ENCODE measurements at places on chromosomes 12 and 14.

DNA sequence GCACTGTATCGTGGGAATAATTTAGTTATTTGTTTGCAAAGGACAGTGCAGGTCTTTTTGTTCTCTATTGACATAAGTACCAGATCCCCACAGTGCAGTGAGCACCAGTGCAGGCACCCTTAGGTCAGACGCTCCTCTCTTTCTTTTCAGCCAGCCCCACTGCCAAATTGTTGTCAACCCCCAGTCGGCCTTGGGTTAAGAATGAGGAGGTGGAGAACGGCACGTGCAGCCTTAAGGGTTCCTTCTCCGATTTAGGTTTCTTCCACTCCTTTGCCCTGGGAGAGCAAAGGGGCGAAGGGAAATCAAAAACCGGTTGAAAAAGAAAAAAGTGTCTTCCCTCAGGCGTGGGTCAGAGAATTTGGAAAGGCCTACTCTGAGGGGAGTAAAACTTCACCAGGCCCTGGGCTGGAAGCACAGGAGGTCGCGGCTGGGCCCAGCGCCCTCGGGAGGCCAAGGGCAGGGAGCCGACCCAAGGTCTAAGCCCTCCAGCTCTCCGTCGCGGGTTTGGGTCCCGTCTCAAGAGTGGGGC lies 4.3 kb downstream of the PAX9 start:
- no peak for DNase-seq

DNA sequence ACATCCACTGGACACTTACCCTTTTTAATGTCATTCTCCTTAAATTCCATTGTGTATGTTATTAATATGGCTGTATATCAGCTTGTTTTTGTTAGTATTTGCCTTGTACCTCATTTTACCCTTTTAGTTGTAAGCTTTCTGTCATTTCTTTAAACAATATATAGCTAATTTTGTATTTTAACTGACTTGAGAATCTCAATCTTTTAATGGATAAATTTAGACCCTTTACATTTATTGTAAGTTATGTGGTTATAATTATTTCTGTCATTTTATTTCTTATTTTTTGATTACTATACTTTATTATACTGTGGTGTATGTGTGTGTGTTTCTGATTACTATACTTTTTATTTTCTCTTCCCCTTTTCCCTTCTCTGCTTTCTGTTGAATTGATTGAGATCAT lies 159.0 kb upstream of the LHX5 start:
- DNase-seq, result no peak

- no peak for DNase-seq
Observed at GRCh38 chr14:54267172-54267571, 129.6 kb upstream of the CDKN3 start.

GRCh38 chr14:69696204-69696527 lies 70.8 kb upstream of the SRSF5 start:
- DNase-seq, result no peak

- no peak for DNase-seq
Observed at GRCh38 chr14:94346841-94347240, 23.7 kb upstream of the SERPINA6 start.

- no peak for DNase-seq
Observed at GRCh38 chr14:75773046-75773445, 112.0 kb downstream of the TTLL5 start.

GRCh38 chr12:29212682-29213403 lies 63.8 kb downstream of the FAR2 start:
- DNase-seq, result no peak

DNA sequence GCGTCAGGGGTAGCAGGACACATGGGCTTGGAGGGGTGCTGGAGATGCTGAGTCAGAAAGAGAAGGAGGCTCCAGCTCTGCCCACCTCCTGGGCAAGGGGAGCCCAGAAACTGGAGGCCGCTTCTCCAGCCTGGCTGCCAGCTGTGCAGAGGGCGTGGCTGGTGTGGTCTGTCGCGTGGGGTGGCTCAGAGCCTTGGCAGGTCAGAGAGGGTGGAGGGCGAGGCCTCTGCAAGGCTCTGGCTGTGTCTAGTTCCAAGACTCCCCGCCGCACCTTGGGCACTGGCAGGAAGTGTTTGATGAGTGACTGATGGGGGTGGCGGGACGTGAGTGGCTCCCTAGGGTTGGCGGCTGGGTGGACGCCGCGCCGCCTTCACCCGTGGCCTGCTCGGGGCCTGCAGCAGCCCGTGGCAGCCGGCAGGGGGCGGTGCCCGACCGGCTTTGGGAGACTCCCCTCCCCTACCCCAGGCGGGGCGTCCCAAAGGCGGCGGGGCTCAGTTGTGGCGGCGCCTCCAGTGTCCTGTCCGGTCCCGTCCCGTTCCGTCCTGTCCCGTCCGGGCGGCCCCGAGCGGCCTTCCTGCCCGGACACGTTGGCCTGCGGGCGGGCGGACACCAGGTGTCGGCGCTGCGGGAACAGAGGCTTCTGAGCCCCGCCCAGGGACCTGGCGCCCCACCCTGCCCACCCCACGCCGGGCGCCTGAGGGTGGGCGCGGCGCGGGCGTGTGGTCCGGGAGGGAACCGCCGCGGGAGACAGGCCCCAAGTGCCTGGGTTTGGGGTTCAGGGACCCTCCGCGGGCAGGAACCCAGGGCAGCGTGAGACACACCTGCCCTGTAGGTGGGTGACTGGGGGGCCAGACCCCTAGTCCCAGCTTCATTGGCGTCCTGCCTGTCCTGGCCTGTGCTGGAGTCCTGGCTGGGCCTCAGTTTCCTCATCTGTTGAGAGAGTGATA lies 39.7 kb downstream of the KRT80 start:
- peak; percentile 48 for DNase-seq

DNA sequence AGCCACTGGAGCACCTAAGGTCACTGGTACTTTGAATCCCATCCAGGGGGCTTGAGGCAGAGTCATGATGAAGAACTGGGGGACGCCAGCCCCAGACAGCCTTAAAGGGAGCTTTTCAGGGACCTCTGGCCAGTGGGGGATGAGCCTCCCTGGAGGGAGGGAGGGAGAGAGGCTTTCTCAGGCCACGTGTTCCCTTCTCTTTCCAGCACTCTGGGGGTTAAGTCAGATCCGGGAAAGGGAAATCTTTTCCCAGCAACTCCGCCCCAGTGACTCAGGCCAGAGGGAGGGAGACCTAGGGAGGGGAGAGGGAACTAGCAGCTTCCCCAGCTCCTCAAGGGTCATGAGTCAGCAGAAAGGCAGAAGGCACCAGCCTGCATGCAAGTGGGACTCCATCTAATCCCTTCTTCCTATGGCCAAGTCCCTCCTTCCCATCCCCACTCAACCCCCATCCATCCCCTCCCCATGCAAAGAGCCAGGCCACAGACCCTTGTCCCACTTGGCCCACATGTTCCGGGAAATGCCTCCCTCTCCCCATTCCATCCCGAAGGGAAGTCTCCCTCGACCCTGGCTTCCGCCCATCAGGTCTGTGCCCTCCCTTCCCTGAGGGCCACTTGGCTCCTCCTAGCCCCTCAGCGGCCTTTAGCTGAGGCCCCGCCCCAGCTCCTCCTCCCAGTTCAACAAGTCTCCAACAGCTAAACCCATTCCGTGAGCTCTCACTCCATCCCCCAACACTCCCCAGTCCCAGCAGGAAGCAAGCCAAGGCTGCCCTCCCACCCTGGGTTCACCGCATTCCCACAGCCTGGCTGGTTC lies 5.6 kb downstream of the TNFRSF1A start:
- no peak for DNase-seq

GRCh38 chr12:90261283-90261682 lies 552.6 kb upstream of the ATP2B1 start:
- DNase-seq, result no peak

DNA sequence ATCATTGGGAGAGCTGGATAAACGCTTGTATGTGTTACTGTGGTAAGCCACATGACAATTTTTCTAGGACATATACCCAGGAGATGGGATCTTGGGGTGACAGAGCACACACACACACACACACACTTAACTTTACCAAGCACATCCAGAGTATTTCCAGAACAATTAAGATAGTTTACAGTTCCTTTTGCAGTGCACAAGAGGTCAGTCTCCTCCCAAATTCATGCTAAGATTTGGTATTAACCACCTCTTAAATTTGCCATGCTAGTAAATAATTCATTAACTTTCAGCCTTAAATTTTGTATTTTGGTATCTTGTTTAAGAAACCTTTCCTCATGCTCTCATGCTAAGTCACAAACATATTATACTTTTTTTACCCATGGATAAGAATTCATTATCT lies 33.9 kb upstream of the LIMA1 start:
- DNase-seq, result no peak

DNA sequence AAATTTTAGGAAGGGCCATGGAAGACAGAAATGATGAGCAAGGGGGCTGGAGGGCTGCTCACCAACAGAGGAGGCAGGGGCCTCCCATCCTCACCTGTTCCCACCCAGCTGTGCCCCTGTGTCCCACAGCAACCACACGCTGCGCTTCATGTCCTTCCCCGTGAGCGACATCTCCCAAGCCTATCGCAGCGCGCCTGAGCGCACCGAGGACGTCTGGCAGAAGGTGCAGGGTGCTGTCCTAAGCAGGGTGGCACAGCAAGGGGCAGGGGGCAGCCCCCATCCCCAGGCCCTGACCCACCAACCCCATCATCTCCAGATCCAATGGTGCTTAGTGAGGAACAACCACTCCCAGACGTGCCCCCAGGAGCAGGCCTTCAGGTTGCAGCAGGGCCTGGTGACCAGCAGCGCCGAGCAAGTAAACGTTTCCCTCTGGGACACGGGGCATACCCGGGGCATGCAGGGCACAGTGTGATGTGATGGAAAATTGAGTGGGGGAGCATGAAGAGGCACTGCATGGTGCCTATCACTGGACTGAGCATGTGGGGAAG lies 8.1 kb downstream of the CARMIL3 start:
- DNase-seq, result no peak

DNA sequence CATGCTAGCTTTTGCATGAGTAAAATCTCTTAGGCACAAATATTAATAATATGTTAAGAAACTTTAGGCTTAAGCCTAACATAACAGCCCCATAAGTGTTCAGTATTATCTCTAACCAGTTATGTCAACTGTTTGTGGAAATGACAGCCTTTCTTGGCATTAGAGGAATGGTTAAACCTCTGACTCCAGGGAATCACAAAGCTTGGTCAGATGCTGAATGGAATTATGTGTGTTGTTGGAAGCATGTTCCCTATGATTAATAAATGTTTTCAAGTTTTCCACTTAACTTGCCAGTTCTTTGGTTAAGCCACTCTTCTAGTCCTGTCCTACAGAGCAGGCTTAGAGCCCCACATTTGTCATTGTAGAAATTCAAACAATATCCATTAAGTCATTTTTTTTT lies 17.0 kb downstream of the PSEN1 start:
- DNase-seq, result no peak

DNA sequence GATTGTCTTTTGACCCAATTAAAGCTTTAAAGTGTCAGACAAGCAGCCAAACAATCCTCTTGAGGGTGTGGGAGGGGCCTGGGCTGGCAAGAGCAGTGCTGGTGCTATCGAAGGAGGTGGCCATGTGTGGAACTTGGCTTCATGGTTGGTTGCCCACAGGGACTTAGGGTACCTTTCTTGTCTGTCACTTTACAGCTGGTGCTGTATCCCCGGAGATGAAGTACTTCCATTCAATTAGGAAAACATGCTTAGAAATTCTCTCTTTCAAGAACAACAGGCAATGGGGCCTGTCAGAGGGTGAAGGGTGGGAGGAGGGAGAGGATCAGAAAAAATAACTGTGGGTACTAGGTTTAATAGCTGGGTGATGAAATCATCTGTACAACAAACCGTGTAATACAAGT lies 86.5 kb downstream of the DAAM1 start:
- no peak for DNase-seq

DNA sequence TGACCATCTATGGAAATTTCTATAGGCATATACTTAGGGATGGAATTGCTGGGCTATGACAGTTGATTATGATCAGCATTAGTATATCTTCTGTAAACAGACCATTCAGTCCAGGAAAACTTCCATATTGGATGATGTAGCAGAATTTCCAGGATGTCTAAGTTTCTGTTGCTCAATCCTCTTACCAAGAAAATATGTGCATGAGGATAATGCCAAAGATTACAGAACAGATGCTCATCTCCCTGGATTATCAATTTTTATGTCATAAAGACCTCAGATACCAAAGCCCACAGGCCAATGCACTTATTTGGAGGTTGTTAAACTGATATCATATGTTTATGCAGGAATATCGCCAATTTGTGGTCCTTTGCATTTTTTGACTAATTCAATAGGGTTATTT lies 354.4 kb upstream of the FLRT2 start:
- DNase-seq, result no peak

DNA sequence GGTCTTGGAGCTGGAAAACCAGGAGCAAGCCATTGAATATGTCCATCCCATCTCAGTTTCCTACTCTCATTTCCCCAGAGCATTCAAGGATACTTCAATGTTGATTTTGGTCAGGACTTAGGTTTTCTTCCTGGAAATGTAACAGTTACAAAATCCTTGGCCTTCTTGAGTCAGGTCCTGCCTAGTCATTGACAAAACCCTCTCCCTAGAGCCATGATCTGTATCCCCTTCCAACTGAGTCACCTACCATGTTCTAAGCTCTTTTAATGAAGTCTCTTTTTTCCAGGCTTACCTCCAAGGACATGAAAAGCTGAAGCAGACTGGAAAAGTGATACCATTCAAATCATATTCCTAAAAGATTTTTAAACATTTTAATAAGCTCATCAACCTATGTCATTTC lies 549.2 kb downstream of the GALC start:
- no peak for DNase-seq

- DNase-seq, result no peak
Observed at GRCh38 chr14:105864116-105864515, 337.7 kb downstream of the TMEM121 start.

DNA sequence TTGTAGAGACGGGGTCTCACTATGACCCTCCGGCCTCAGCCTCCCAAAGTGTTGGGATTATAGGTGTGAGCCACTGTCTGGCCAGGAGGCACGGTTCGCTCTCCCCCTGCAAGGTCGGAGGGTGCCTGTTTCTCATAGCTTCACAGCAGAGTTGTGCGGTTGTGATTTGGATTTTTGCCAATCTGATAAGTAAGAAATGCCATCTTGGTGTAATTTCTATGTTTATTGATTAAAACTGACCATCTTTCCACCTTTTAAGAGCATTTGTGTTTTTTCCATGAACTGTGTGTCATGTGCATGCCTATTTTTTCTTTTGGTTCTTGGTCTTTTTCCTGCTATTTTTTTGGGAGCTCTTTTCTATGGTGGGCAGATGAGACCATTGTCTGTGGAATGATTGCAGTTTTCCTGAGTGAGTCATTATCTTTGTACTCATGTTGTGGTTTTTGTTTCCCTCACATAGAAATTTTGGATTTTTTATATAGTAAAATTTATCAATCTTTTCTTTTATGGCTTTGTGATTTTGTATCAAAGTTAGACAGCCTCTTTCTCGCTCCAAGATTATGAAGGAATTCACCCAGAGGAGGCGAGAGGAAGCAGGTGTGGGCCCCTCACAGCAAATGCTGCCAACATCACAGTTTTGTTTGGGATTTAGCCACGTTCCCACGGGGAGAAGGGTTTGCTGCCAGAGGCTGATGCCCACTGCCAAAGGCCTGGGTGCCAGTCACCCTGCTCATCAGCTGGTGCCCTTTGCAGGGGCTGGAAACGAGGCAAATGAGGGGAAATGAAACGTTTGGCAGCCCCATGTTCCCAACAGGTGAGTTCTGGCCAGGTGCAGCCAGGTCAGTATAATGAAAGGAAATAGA lies 47.2 kb downstream of the RFX4 start:
- no peak for DNase-seq

- DNase-seq, result no peak
Observed at GRCh38 chr14:62304257-62304656, 542.0 kb downstream of the SNAPC1 start.

GRCh38 chr14:61171727-61172126 lies 109.4 kb downstream of the TMEM30B start:
- DNase-seq, result no peak

Data from activated CD4-positive, CD25-positive, alpha-beta regulatory T cell treated with anti-CD3 and anti-CD28 coated beads, Interleukin-2, amount 50 U/mL, for 16 hours (primary cell).